ENCODE measurements at places on chromosomes 1 and 21. TPM values are rescaled to one million over a fixed set of nuclear protein-coding genes. Genes with fewer than 3 reads are reported as not detected.

- DNase-seq = no peak
Measured at GRCh38 chr1:217812175-217812574, 181.0 kb downstream of the SPATA17 start.

DNA sequence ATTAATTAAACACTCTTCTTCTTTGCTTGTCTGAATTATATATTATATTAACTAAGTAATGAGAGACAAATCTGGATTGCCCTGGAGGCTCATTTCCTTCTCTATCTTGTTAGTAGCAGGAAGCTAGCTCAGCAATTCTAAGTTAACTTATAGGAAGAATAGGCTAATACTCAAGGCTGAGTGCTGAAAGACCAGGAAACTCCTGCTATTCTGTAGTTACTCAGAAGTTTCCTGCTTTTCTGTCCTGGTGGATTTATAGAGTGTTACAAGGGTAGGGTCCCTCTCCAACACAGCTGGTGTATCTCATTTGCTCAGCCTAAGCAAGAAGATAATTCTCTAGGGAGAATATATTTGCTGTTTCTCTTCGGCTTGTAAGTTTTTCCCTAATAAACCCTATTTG lies 29.2 kb downstream of the HSPA13 start:
- no peak for DNase-seq

- no peak for DNase-seq
Measured at GRCh38 chr21:15534450-15534886, 195.3 kb upstream of the USP25 start.

- DNase-seq = no peak
Measured at GRCh38 chr1:37748565-37748964, 16.4 kb downstream of the EPHA10 start.

- DNase-seq = no peak
Measured at GRCh38 chr1:69045572-69045971, 522.1 kb upstream of the LRRC7 start.

DNA sequence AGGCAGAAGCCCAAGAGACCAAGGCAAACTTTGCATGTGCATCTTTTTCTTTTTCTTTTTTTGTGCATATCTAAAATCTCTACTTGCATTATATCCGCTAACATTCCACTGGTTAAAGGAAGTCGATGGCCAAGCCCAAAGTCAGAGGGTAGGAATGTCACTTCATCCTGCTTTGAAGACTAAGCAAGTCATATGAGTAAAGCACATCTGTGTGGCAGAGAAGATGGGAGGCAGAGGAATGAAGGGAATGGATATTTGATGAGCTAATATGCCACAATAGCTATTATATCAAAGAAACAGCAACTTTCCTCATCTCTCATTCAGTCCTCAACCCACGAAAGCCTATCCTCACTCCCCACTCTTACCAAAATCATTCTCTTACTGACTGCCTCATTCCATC lies 59.3 kb downstream of the RNF220 start:
- DNase-seq = no peak

DNA sequence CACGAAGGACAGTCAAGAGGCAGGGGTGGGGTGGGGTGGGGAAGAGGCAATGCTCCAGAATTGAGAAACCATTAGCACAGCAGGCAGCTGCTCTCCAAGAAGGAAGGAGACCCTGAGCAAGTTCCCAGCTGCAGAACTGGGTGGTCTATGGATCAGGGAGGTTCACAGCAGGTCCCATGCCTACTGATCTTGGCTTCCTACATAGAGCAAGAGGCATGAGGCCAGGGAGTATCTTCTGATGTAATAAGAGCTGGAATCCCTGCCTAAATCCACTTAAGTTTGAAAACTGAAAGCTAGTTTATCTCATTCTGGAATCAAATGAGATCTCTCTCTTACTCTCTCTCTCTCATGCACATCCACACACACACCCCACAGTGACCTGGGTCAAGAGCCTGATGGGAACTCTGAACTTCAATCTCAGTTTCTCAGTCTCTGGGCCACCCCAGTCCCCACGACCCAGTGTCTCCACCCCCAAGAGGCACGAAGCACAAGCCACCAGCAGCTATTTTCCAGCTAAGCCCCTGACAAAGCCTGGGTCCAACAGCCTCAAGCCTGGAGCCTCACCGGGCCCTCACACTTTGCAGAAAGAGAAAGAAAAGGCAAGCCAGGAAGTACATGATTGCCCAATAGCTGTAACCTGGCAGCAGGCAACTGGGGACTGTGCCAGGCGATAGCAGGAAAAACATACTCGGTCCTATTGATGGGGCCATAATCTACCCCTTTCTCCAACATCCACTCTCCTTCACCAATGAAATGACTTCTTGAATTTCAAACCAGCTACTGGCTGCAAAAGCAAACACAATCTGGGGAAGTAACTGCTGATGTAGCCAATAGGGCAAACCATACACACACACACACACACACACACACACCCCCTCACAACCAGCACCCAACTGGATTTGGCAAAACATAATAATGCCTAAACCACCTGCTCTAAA lies 2.2 kb downstream of the NUAK2 start:
- DNase-seq = peak; percentile 82

- DNase-seq = no peak
Measured at GRCh38 chr1:206498685-206499084, 8.6 kb upstream of the RASSF5 start.

GRCh38 chr1:84896279-84896678 lies 3.3 kb upstream of the LPAR3 start:
- DNase-seq = no peak

GRCh38 chr1:17065666-17066065 lies 11.8 kb upstream of the SDHB start:
- DNase-seq = no peak

DNA sequence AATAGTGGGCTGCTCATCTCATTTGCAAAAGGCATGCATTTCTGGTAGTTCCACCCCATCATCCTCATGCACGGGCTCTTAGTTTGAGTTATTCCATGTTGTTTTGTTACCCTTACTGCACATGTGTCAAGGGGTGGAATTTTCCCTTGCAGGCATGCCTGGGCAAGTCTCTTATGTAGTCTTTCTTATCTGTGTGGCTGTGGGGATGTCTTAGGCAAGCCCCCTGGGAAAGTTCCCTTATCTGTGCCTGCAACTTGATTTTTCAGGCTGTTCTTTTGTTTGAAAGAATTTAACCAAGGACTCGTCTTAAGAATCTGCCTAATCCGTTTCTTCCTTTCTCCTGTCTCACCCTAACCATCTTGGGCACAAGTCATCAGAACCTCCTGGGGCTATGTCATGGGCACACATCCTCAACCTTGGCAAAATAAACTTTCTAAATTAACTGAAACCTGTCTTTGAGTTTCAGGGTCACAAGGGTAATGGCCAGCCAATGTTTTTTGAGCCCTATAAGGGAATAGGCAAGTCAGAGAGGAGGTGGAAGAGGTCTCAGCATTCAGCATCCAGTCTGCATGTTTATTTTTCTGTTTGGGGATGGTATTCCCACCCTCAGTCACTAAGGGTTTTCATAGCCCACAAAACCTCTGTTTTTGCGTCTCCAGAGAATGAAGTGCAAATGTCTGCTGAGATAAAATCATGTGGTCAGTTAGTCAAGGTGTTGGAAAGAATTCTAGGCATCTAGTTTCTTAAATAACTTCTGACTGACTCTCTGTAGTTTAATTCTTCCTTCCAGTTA lies 579.7 kb downstream of the PLA2G4A start:
- DNase-seq = peak; percentile 72

DNA sequence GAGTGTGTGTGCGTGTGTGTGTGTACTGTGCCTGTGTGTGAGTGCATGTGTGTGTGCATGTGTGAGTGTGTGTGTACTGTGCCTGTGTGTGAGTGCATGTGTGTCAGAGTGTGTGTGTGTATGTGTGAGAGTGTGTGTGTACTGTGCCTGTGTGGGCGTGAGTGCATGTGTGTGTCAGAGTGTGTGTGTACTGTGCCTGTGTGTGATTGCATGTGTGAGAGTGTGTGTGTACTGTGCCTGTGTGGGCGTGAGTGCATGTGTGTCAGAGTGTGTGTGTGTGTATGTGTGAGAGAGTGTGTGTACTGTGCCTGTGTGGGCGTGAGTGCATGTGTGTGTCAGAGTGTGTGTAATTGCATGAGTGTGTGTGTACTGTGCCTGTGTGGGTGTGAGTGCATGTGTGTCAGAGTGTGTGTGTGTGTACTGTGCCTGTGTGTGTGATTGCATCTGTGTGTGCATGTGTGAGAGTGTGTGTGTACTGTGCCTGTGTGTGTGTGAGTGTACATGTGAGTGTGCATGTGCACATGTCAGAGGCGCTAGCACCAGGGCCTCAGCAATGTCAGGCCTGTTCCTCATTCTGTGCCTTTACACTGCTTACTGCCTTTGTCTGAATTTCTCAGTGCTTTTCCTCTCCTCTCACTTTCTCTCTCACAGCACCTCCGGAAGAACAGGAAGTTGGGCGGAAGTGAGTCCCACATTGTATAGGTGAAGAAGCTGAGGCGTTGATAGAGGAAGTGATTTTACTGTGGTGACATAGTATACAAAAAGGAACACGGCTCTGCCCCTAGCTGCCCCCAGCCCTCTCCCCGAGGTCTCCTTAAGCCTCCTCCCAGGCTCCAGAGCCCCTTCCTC lies 4.9 kb downstream of the SLC5A9 start:
- DNase-seq = no peak

- no peak for DNase-seq
Measured at GRCh38 chr1:226121049-226121586, 58.6 kb downstream of the H3-3A start.

Gene S100A12
- not detected for total RNA-seq

Gene KRTAP19-3
- total RNA-seq = not detected

Gene VTCN1
- total RNA-seq = not detected

Gene KIAA0040
- 0.64 TPM for total RNA-seq

Gene BLACAT1
- not detected for total RNA-seq

Gene KIAA1614
- total RNA-seq = 8.4 TPM

Gene NUDT4B
- 25.4 TPM for total RNA-seq

Gene LSS
- 139 TPM for total RNA-seq

Gene RGS13
- not detected for total RNA-seq

Data from fibroblast of villous mesenchyme (primary cell).